Activated T-helper 17 cell treated with anti-CD3 and anti-CD28 coated beads, Interleukin-2, amount 50 U/mL, for 72 hours (primary cell): ENCODE measurements at places on chromosomes 5 and 9.

GRCh38 chr5:81405126-81405891, 11.4 kb upstream of the ACOT12 start:
- ATAC-seq = no peak

DNA sequence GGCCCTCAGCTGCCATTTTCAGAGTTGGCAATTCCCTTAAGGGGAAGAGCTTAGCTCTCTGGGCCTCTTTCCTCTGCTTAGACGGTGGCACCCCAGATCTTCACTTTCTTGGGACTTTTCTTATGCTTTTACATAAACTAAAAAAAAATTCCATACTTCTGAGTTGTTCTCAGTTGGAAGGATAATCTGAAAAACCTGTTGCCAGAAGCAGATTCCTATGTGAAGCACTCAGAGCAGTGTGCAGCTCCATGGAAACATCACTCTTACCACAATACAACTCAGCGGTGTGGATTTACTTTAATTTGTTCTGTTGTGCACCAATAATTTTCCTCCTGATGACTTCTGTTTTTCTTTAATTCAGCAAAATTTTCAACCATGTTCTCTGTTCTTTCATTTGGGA, 44.1 kb upstream of the MROH2B start:
- ATAC-seq = no peak

DNA sequence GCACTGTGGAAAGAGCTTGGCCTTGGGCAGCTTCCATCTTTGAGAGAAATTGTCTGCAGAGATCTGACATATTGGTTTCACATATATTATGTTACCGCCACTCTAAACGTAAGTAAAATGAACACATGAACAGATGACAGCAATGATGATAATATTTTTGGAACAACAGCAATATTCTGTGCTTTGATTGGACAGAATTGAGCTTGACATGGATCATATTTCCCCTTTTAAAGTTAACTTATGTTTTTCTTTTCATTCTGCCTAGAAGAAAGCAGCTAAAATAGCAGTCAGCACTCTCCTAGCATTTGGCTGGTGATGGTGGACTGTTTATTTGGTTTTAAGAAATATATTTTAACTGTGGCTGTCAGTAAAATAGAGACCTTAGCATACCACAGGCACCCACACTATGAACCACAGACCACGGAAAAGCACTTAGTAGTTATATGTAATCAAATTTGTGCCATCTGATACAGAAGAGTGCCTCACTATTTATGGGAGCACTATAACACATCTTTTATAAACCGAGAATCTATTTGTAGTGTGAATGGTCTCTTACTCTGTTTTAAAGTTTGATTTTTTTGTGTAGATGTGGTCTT, 1.8 kb upstream of the CFAP95 start:
- ATAC-seq = no peak

DNA sequence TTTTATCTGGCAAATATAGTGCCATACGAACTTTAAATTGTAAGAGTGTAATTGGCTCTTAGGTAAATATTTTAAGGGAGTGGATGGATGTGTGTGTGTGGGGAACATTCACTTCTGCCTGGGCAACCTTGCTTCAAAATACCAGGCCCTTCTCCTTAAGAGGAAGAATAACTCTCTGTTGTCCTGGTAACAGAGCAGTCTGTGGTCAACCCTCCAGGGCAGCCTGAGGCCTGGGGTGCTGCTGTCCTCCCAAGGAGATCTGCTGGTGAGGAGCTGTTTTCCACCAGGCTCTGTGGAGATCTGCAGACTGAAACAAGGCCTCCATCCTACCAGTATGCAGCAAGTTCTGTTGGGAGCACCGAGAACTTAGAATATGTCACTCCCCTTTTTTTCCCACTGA, 325.2 kb downstream of the PSAT1 start:
- ATAC-seq = no peak

- no peak for ATAC-seq
These were observed 114.2 kb upstream of the CACNA1B start for GRCh38 chr9:137763271-137763955.

DNA sequence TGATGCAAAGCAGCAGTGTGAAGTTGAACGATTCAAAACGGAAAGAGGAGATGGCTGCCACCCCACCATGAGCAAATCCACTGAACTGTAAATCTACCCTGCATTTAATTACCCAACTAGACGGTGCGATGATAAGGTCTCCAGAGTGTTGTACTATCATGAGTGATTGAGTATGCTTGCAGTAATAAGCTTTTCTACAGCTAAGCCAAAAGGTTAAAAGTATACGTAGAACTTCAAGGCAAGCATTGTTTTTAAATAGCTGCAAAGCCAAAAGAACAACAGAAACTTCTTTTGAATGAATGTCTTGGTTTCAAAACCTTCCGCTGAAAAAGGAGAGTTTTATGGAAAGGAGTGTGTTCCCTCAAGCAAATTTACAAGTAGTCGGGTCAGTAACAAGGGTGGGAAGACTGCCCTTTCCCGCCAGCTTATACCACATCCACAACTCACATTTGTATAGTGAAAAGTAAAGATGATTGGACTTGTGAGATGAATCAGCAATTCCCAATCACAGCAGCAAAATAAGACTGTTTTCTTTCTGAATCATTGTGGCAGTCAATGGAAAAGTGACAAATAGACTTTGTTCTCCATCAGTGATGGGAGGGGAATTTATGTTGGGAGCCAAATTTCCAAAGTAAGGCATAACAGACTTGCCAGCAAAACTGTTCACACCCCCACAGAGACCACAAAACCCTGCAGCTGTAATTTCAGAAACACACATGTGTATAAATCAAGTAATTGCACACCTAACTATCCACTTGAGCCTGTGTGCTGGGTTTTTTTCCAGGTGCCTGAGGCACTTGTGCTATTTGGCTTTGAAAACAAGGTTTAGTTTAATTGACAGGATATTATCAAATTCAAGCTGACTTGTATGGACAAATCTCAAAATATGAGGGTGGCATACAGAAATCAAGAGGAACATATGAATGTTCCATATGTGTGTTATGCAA, 407.7 kb upstream of the GRAMD2B start:
- ATAC-seq = no peak

- ATAC-seq = no peak
These were observed 185.5 kb downstream of the ARHGAP26 start for GRCh38 chr5:142955628-142956027.

DNA sequence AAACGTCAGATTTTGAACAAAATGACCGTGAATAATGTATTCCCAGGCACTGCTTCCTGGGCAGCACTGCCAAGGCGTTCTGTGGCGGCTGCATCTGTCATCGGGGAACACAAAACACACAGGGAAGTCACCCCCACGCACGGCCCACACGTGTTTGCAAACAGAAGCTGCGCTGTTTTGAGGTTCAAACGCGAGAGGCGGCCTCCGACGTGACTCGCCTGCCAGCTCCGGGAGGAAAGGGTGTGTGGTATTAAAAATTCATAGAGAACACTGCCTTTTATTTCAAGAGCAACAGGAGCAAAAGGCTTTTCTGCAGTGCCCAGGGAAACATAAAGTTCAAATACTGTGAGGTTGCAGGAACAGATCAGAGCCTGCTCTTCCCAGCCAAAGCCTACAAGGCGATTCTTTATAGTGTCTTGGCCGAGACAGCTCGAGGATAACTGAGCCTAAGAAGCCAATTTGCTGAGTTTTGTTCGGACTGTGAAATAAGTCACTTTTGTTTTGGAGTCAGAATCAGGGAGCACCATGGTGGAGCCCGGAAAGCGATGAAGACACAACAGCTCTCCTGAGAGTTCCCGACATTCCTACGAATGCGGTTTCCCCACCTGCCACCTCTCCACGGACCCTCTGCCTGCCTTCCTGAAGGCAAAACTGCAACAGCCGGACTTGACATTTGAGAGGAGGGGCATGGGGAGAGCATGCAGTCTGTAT, 115.3 kb upstream of the IRX2 start:
- ATAC-seq = no peak

GRCh38 chr9:125323615-125324014, 62.0 kb downstream of the GAPVD1 start:
- ATAC-seq = no peak

DNA sequence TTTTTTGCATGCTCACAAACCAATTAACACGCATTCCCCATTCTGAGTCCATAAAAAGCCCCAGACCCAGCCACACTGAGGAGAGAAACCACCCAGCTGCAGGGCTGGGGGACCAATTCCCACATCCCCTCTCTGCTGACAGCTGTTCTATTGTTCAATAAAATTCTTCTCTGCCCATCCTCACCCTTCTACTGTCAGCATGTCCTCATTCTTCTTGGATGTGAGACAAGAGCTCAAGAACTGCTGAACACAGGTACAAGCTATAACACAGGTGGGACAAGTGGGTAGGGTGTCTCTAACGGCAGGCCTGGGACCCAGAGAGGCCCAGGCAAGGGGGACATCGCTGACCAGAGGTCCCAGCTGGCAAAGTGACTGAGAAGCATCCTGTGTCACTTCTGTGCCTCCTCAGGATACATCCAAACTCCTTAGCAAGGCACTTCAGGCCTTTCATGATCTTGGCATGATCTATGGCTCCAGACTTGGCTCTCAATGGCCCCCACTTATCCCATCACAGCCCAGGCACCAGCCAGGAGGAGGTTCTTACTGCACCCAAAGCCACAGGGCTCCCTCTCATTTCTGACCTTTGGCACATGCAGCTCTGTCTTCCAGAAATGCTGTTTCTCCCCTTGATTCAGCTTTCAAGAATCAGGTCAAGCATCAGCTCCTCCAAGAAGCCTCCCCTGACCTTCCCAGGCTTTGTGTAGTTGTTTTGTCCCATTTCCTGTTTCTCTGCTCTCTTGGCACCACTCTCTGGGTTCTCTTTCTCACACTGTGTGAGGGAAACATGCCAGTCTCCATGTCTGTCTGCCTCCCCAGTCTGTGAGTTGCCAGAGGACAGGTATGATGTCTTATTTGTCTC, 7.3 kb upstream of the ALDH1B1 start:
- ATAC-seq = no peak

DNA sequence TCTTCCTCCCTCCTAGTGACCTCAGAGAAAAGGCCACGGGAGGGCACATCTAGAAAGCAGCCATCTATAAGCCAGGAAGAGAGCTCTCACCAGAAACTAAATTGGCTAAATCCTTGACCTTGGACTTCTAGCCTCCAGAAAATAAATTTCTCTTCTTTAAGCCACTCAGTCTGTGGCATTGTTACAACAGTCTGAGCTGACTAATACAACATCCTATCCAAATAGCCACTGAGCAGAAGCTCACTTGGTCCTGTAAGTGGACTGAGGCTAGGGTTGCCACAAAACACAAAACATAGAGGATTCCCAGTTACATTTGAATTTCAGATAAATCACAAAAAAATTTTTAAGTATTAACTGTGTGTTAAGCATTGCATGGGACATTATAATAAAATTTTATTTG, 383.4 kb downstream of the MLLT3 start:
- ATAC-seq = no peak

- peak; percentile 39 for ATAC-seq
These were observed 30.5 kb downstream of the TGFBR1 start for GRCh38 chr9:99135456-99135855.

- ATAC-seq = no peak
These were observed 143.9 kb upstream of the DAP start for GRCh38 chr5:10904862-10905432.

GRCh38 chr5:78727786-78728761, 79.5 kb upstream of the LHFPL2 start:
- ATAC-seq = no peak

DNA sequence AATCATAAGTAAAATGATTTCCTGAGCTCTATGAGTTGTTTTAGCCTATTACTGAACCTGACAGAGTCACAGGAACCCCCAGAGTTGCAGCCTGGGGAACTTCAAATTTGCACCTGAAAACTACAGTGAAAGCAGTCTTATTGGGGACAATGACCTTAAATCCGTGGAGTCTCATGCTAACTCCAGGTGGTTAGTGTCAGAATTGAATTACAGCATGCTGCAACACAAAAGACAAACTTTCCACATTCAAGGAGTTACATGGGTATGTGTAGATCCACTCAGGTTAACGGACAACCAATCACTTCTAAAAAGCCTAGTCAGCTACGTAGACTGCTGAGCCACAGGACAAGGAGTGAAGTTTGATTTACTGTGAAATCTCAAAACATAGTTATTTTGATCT, 49.7 kb downstream of the PLPP1 start:
- ATAC-seq = no peak

DNA sequence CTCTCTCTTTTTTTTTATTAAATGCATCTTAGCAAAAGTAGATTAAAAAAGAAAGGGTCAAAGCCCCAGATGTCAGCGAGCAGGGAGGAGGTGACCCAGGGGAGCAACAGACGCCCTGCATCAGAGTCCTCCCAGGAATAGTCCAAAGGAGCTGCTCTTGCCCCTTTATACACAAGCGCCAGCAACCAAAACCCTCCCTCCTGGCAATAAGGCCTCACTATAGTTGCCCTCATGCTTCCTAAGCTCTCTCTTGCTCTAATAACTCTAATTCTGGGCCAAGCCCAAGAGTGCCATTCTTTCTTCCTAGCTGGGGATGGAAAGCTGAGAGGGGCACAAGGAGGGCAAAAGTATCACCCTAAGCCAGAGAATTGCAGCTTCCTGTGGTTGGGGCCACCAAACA, 26.3 kb downstream of the PCDHGC5 start:
- ATAC-seq = no peak

GRCh38 chr5:127899214-127899610, 184.4 kb upstream of the SLC12A2 start:
- peak; percentile 19 for ATAC-seq

- ATAC-seq = no peak
These were observed 3.9 kb downstream of the PLPPR1 start for GRCh38 chr9:101032426-101032825.

GRCh38 chr5:55232271-55232984, 980 bp downstream of the CCNO start:
- ATAC-seq = no peak

- no peak for ATAC-seq
These were observed 232.8 kb upstream of the ZNF608 start for GRCh38 chr5:124979251-124979650.

- ATAC-seq = no peak
These were observed 12.5 kb downstream of the C1QTNF2 start for GRCh38 chr5:160357861-160358411.

DNA sequence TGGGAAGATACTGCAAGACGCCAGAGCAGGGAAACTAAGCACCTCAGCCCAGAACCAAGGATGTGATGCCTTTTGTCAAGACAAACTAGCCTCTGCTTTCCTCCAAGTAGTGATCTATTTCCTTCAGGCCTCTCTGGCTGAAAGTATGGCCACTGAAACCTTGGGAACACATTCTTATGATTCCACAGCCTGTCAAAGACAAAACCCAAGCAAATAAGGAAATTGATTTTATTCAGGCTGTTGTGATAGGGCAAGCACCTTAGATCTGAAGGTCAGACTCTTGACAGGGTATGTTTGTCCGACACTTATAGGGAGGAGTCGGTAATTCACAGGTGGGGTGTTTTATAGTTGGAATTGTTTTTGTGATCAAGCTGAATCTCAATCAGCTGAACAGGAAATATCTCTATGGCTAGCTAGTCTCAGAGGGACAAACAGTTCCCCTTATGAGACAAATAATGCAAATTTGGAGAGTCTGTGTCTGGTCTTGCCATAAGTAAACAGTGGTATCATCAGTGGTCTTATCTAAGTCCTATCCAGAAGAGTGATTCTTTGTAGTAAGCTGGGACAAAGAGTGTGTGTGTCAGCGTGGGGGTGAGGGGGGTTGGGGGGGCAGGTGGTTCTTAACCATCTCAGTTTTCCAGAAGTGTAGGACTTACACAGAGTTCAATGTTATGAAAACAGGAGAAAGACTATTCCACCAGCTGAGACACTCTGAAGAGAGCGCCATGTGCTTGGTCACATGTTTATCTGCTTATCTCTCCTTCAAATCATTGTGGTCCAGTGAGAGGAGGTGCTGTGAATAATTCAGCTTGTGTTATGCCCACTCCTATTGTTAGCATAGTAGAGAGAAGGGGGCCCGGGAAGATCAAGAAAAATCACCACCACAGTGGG, 6.7 kb upstream of the ZCCHC10 start:
- no peak for ATAC-seq

GRCh38 chr5:149416987-149417710, 38.1 kb upstream of the IL17B start:
- no peak for ATAC-seq
